ENCODE measurements at places on chromosomes 13 and 19. TPM values are rescaled to one million over a fixed set of nuclear protein-coding genes. Genes with fewer than 3 reads are reported as not detected.
A peak's percentile ranks its signal among the peaks of the same experiment; 100 is the strongest.

DNA sequence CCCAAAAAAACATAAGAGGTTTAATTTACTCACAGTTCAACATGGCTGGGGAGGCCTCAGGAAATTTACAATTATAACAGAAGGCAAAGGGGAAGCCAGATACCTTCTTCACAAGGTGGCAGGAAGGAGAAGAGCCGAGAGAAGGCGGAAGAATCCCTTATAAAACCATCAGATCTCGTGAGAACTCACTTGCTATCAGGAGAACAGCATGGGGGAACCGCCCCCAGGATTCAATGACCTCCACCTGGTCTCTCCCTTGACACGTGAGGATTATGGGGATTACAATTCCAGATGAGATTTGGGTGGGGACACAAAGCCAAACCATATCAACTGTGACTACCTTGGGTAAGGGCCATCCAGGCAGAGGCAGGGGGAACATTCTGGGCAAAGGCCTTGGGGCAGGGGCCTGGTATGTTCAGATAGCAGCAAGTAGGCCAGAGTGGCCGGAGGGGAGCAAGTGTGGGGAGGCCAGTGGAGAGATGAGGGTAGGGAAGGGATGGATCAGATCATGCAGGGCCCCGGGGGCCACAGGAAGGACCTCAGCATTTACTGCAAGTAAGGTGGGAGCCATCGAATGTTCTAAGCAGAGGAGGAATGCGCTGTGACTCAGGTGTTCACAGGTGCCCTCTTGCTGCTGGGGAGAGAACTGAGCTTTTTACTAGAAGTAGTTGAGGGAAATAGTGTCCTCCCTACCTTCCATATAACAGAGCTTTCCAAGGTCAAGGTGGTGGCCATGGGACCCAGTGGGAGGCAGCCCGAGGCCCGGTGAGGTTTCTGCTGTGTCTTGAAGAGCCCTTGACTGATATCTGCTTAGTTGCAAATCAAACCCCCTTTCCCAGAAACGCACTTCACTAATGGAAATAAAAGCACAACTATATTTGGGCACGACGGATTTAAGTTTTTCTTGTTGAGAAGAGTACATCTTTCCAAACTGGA, 18.0 kb downstream of the RAB3D start:
- H3K4me1 ChIP-seq, result no peaks in the 10 kb centered on the region
- no peaks in the 10 kb centered on the region for H3K36me3 ChIP-seq
- H3K27ac ChIP-seq, result peak overlapping the region; percentile 20
- no peak overlapping the region for H3K4me3 ChIP-seq
- DNase-seq, result no peak

GRCh38 chr19:53908935-53909415, at the start of gene CACNG7:
Gene CACNG7, plus strand, starts transcription at chr19:53909278. Its CDS starts 3,554 bp downstream, at chr19:53912832.
- DNase-seq, result no peak
- no peaks in the 10 kb centered on the region for H3K4me1 ChIP-seq
- H3K36me3 ChIP-seq, result no peaks in the 10 kb centered on the region
- H3K4me3 ChIP-seq, result no peak within 1 kb of the TSS
- H3K27me3 ChIP-seq, result peaks cover 46% of the 10 kb centered on the region

The GPR4 gene
- total RNA-seq, result 0.62 TPM

- H3K4me3 ChIP-seq, result no peak overlapping the region
- H3K27me3 ChIP-seq, result no peaks in the 10 kb centered on the region
- H3K27ac ChIP-seq, result no peak overlapping the region
Measured at GRCh38 chr13:25966086-25966485, 85.7 kb downstream of the SHISA2 start.

DNA sequence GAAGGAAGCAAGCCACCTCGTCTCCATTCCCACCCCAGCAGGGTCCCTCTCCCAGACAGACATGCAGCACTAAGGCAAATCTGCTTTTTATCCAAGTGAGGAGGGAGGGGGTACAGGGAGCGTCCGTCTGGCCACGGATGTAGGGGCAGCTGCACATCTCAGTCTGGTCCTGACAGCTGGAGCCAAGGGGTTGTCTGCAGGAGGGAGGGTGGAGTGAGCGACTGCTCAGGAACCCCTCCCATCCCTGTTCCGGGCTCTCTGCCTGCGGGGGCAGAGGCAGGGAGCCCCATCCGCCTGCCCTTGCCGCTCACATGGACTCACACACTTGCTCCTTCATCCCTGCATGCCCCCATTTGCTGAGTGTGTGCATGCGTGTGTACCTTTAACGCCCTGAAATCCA, 2.5 kb downstream of the TMEM190 start:
- H3K4me1 ChIP-seq, result peaks cover 4% of the 10 kb centered on the region
- no peak overlapping the region for H3K4me3 ChIP-seq
- H3K36me3 ChIP-seq, result no peaks in the 10 kb centered on the region
- no peak overlapping the region for H3K27ac ChIP-seq
- no peaks in the 10 kb centered on the region for H3K27me3 ChIP-seq

DNA sequence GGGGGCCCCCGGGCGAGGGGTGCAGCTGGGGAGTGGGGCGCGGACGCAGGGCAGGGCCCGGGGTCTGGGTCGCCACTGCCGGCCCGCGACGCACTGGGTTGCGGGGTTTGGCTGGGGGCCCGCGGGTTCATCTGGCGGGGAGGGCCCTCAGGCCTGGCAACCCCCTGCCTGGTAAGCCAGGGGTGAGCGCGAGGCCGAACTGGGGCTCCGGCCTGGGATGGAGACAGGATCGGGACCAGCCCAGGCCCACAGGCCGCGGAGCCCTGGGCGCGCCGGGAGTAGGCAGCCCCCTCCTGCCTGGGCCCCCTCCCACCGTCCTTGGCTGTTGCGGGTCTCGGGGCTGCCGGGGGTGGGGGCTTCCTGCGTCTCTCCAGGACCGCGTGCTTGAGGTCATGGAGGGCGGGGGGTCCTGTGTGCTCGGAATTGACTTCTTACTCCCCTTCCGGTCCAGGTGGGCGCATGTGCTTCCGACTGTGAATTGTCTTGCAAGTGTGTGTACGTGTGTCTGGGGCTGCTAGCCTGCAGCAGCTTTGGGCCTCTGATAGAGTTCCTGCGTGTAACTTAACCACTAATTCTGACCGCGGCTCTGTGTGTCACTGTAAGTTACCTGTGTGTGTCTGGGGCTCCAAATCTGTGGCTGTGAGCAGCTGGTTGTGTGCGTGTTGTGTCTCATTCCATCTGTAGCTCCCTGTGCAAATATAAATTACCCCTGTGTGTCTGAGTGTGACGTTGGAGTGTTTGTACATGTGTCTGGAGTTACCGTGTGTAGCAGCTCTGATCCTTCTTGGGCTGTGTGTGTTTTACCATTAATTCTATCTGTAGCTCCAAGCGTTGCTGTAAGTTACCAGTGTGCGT, 751 bp downstream of the GRAMD1A start:
- peak overlapping the region; percentile 99 for H3K27ac ChIP-seq
- H3K36me3 ChIP-seq, result no peaks in the 10 kb centered on the region
- H3K4me3 ChIP-seq, result peak overlapping the region; percentile 86
- H3K4me1 ChIP-seq, result no peaks in the 10 kb centered on the region

The PRSS57 gene
- total RNA-seq, result not detected

The BAX gene
- total RNA-seq, result 84.5 TPM

The ZNF791 gene
- 67.9 TPM for total RNA-seq

The OR10H1 gene
- not detected for total RNA-seq

GRCh38 chr19:4516939-4517300, 1.4 kb downstream of the PLIN4 start:
- peak overlapping the region; percentile 92 for H3K27ac ChIP-seq
- H3K27me3 ChIP-seq, result no peaks in the 10 kb centered on the region

DNA sequence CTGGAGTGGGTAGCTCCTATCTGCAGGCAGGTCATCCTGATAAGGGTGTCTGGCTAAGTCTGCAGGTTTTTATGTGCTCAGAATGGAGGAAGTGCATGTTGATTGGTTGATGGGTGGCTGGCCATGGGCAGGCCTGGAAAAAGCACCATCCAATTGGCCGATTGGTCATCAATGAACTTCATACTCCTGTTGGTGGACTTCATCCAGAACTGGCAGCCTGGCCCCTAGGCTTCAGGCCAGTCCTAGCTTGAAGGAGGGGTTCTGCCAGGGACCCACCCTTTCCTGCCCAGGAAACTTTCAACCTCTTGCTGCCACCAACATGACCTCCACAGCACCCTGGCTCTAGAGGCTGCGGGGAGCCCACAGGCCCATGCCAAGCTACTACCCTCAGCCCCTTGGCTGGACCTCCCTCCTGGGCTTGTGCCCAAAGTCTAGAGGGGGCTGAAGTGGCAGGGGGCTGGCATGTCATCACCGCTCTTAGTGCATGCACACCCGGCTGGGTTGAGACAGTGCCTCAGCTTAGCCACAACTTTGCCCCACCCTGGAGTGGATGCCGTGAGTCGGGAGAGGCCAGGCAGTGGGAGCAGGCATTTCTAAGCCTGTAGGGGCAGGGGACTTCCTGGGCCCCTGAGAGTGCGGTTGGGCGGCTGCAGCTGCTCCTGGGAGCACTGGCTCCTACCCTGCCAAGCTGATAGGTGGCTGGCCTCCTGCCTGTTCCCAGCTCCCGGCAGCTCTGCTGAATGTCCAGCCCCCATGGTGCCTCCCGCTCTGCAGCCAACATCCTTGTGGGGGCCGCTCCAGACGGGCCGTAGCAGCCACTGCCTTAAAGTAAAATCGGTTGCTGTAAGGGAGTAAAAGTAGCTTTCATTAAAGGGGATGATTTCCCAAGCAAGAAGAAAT, 13.2 kb downstream of the DNAJC15 start:
- H3K4me3 ChIP-seq, result no peak overlapping the region
- no peaks in the 10 kb centered on the region for H3K27me3 ChIP-seq
- no peak for DNase-seq
- no peak overlapping the region for H3K27ac ChIP-seq
- no peaks in the 10 kb centered on the region for H3K36me3 ChIP-seq
